Fibroblast of mammary gland (primary cell): ENCODE measurements at places on chromosomes 12 and 14.

GRCh38 chr14:94474581-94475031 is 1.4 kb downstream of the SERPINA9 start:
- no peak for DNase-seq

DNA sequence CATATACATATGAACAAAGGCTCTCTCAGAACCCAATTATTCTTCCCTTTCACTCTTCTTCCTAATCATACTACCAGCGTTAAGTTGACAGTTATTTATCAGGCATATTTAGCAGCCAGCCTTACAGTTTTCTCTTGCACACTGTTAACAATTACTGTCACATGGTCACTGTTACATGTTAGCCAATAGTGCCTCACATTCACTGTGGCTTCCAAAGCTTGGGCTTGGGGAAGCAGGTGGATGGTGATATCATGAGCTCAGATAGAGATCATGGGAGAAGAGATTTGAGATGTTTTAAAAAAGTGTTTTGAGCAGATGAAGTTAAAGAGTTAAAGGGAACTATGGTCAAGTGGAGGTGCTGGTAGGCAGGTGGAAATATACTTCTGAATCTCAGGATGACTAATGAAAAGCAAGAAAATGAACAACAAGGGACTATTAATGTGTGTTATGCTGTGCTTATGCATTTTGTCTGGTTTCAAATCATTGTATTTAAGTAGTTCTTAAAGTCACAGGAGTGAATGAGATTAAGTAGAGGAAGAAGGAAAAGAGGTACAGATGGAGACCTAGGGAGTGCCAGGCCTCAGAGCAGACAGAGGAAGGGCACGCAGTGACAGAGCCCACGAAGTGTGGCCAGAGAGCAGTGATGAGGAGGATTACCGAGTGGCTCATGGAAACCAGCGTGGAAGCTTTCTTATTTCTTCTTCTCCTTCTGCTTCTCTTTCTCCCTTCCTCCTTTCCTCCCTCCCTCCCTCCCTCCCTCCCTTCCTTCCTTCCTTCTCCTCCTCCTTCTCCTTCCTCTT is 39.6 kb downstream of the BICD1 start:
- DNase-seq, result no peak

GRCh38 chr12:127494961-127495915 is 771.7 kb upstream of the TMEM132C start:
- no peak for DNase-seq

DNA sequence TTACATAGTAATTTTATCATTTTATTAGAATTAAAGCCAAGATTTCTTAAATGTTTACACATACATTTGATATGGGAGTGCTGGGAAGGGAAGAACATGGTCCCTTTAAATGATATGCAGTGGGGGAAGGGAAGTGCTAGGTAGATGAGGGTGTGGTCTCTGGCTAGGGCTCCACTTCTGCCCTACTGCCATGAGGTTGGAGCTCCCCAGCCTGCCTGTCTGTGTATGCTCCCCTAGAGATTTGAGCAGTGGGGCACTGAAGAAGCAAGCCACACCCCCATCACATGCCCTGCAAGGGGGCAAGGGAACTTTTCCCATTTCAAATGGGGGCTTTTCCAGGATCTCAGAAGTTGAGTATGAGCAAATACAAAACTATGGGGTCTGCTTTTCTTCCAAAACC is 25.5 kb downstream of the CLECL1 start:
- no peak for DNase-seq

GRCh38 chr14:95663226-95663797 is 22.9 kb upstream of the TCL1B start:
- DNase-seq, result no peak

GRCh38 chr14:102111101-102111500 is 24.3 kb upstream of the HSP90AA1 start:
- DNase-seq, result no peak

DNA sequence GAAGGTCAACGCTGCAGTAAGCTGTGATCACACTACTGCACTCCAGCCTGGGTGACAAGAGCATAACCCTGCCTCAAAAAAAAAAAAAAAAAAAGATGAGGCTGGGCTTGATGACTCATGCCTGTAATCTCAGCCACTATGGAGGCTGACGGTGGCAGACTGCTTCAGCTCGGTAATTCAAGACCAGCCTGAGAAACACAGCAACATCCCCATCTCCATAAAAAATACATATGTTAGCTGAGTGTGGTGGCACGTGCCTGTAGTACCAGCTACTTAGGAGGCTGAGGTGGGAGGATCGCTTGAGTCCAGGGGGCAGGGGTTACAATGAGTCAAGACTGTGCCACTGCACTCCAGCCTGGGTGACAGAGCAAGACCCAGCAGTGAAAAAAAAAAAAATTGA is 50.4 kb downstream of the GXYLT1 start:
- DNase-seq, result peak; percentile 65

- DNase-seq, result no peak
Measured at GRCh38 chr14:69480136-69480535, 4.4 kb upstream of the PLEKHD1 start.

GRCh38 chr12:103441437-103442181 is 54.2 kb downstream of the C12orf42 start:
- no peak for DNase-seq

DNA sequence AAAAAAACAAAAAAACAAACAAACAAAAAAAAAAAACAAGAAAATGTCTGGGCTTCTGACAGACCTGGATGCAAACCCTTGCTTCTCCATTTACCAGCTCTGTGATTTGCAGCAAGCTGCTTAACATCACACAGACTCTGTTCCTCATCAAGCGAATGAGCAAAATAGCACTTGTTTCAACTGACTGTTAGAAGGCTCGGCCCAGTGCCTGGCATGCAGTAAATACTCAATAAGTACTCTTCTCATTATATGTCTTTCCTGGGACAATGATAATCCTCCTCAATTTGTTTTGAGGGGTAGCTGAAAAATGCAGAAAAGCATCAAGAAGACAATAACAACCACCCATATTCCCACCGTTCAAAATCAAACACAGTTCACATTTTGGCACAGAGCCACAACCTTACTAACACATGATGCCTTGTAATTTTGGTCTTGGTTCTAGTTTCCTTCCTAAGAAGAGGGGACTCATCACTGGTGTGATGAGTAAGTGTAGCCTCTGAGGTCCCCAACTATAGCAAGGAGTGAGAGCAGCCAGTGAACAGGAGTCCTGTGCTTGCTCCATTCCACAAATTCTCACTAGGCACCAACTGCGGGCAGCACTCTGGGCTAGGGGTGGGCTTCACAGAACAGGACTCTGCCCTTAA is 60.4 kb downstream of the TTC7B start:
- DNase-seq, result peak; percentile 40
